ENCODE measurements at places on chromosomes 5 and 9.

DNA sequence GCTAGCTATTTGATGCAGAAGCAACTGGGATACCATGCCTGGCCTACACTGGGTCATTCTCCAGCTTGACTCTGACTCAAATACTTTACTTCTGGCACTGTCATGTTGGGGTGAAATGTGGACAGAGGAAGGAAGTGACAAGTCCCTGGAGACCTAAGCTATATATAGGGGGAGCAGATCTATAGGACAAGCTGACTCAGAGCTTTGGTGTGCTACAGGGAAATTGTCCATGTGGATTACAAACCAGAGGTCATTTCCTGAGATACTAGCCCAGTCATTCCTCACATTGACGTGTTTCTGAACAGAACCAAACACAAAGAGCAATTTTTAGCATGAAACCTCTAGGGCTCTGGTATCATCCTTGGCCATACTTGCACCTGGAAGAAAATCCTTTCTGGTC lies 531.6 kb upstream of the CLINT1 start:
- peak overlapping the region; percentile 4 for H3K27ac ChIP-seq
- H3K4me3 ChIP-seq: no peak overlapping the region
- DNase-seq: no peak
- H3K36me3 ChIP-seq: no peaks in the 10 kb centered on the region
- peaks cover 47% of the 10 kb centered on the region for H3K4me1 ChIP-seq

DNA sequence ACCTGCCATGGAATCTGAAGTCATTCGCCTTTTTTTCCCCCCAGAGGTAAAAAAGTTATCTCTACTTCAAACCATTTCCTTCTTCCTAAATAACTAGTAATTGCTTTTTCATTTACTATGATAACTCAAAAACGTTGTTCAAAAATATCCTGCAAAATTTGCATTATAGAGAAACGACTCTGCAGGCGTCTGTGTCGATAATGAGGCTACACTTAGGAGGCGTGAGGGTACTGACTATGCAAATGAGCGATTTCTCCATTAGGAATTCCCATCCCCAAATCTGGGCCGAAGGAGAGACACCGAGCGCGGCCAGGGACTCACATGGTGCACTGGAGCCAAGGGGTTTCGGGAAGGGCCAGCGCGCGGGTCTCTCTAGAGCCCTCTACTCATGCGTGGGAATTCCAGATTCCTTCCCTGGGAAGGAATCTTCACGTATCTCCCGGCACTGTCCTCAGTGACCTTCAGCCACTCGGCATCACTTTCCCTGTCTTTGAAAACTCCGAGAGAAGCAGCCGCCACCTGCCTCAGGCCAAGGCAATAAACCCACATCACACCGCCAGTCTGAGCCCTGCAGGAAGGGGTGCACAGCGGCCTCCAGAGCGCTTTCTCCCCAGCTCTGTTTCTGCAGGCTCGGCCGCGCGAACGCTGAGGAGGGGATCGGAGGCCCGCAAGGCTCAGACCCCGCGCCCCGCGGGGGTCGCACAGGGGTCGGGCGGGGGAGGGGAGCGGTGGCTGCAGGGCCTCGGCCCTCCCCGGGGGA lies 718 bp upstream of the DENND4C start:
- peaks cover 10% of the 10 kb centered on the region for H3K4me1 ChIP-seq
- H3K27ac ChIP-seq: peak overlapping the region; percentile 86
- H3K36me3 ChIP-seq: no peaks in the 10 kb centered on the region
- H3K27me3 ChIP-seq: no peaks in the 10 kb centered on the region
- peak; percentile 89 for DNase-seq
- H3K4me3 ChIP-seq: peak overlapping the region; percentile 87

DNA sequence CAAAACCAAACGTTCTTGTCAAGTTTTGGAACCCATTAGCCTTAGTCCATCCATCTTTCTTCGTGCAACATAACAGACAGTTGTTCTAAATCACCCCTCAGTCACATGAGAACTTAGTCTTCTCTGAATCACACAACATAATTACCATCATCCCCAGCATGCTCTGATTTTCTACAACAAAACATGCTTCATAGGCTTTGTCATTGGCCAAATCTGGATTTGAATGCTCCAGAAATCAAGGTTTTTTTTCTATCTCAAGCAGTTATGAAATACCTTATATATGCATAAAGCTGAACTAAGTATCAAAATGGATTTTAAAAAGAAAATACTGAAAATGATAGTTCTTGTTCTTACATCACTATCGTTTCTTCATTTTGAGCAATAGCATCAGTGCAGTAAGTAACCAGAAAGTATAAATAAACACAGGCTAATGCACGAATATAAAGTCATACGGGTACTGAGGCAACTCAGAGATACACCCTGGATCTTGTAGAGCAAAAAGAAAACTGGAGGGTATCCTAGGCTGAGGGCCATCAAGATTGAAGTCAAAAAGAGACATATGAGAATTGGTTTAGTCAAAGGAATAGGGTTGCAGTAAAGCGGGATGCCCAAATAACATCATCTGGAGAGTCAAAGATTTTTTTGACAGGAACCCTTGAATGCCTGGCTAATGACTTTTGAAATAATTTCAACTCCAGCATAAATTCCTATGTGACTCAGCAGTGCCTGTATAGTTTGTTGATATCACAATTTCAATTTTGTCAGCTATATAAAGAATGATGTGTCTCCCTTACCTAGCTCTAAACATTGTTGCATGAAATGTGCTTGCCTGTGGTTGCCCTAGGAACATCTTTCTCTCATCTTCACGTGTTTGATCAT lies 164.7 kb downstream of the ADAMTSL1 start:
- H3K27me3 ChIP-seq: no peaks in the 10 kb centered on the region
- H3K36me3 ChIP-seq: peaks cover under 1% of the 10 kb centered on the region
- no peak overlapping the region for H3K27ac ChIP-seq
- H3K4me1 ChIP-seq: peaks cover 3% of the 10 kb centered on the region

GRCh38 chr5:93596676-93597490 lies 13.9 kb downstream of the NR2F1 start:
- no peaks in the 10 kb centered on the region for H3K27me3 ChIP-seq
- H3K36me3 ChIP-seq: peaks cover 22% of the 10 kb centered on the region
- no peak overlapping the region for H3K4me3 ChIP-seq
- no peak overlapping the region for H3K27ac ChIP-seq
- H3K4me1 ChIP-seq: peaks cover 47% of the 10 kb centered on the region
- DNase-seq: no peak

DNA sequence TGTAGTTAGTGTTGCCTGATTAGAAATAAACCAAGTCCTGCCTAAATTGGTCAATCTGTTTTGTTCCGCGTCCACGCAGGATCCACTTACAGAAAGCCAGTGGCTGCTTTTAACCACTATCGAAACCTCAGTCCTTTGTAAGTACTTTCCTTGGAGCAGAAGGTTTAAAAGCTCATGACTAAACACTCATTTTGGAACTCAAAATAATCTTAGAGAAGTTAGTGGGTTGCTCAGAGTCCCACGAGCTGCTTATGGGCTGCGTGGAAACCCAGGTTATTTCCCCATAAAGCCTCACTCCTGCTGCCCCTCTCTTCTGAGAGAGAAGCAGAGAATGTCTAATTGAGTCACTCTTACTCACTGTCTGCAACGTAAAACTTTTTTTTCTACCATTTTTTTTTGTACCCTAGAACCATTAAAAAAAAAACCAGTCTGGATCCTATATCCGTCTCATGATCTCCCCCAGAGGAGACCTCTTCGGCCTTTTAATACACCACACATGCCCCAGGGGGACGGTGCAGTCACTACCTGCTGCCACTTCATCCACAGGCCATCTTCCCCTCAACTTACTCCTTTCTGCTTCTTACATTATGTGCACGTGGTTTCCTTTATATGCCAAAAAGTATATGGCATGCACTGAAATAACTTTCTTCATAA lies 7.6 kb downstream of the BASP1 start:
- DNase-seq: no peak
- H3K4me3 ChIP-seq: peak overlapping the region; percentile 20
- no peaks in the 10 kb centered on the region for H3K27me3 ChIP-seq
- peaks cover 33% of the 10 kb centered on the region for H3K36me3 ChIP-seq
- H3K4me1 ChIP-seq: peaks cover 90% of the 10 kb centered on the region

GRCh38 chr5:139025651-139026050 lies 150.5 kb upstream of the LRRTM2 start:
- DNase-seq: peak; percentile 0
- H3K4me3 ChIP-seq: no peak overlapping the region
- no peak overlapping the region for H3K27ac ChIP-seq
- H3K36me3 ChIP-seq: peaks cover 9% of the 10 kb centered on the region
- H3K27me3 ChIP-seq: no peaks in the 10 kb centered on the region

All from osteocyte (in vitro differentiated cells).